ENCODE measurements at places on chromosomes 6 and 20.

- DNase-seq: no peak
These were observed 146.7 kb upstream of the TAB2 start for GRCh38 chr6:149170564-149171452.

DNA sequence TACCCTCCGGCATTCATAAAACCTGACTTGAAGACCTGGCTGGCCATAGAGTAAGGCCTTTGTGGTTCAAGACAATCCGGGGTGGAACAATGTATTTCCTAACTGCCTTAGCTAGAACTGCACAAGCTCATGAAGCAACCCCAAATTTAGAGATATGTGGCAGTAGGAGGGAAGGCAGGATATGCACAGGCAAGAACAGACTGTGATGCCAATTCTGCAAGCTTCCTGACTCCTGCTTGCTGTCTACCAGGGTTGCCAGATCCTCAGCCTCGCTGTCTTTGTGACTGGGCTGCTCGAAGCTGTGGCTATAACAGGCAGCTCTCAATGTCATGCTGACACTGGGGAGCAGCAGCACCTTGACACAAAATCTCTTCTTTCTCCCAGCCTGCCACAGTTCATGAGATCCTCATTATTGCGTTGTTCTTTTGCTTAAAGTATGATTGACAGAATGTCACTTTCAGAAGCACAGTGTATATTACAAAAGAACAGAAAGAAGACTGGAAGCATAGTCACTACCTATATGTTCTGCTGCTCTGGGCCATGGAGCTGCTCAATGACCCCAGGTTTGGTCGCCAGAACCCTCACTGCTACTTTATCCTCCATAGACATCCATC, 18.3 kb upstream of the SHLD1 start:
- no peak for DNase-seq

DNA sequence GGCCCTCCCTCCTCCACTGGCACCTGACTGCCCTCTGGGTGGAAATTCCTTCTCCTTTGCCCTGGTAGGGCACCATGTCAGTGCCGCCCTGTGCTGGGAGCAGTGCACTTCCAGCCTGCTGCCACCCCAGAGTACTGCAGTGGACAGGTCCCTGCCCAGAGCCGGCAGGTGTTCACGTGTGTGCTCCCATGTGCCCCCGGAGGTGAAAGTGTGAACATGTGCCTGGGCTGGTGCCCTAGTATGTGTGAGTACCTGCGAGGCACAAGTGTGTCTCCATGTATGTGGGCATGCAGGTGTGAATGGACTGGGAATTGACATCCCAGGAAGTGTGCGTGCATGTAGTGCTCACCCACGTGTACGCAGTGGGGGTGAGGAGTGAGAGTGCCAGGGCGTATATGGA, 29.4 kb downstream of the SDCBP2 start:
- DNase-seq: no peak

GRCh38 chr6:139584599-139584998, 210.2 kb upstream of the CITED2 start:
- DNase-seq: no peak

DNA sequence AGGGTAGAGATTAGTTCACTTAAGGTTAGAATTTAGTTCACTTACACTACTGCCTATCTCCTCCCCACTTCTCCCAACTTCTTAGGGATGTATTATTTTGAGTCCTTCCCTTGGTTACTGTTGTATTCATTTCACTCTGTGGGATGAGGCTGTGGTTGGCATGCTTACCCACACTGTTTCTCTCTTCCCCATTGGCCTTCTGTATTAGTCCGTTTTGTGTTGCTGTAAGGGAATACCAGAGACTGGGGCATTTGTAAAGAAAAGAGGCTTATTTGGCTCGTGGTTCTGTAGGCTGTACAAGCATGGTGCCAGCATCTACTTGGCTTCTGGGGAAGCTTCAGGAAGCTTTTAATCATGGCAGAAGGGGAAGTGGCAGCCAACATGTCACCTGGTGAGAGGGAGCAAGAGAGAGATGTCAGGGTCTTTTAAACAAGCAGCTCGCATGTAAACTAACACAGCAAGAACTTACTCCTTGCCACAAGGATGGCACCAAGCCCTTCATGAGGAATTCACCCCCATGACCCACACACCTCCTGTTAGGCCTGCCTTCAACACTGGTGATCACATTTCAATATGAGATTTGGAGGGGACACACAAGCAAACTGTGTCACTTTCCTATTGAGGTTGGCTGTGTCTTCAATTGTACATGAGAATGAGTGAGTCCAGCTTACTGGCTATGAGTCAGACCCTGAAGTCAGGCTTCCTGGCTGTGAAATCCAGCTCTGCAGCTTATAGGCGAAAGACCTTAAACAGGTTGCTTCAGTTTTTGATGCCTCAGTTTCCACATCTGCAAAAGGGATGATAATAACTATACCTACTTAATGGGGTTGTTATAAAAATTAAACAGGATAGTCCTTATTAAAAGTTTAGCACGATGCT, 53.3 kb downstream of the SYNDIG1 start:
- no peak for DNase-seq

GRCh38 chr6:31558631-31559500, 11.5 kb downstream of the NFKBIL1 start:
- no peak for DNase-seq

DNA sequence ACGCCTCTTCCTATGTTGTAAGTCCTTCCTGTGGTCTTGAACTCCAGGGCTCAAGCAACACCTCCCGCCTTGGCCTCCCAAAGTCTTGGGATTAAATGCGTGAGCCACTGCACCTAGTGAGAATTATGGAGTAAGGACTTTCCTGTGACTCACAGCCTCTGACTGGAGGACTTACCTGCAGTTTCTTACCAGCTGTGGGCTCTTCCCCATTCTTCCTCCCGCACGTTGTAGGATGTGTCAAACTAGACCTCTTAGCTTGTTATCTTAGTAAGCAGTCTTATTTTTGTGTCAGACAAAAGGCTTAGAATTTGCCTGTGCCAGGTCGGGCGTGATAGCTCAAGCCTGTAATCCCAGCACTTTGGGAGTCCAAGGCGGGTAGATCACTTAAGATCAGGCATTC, 30.9 kb downstream of the BAK1 start:
- DNase-seq: no peak

- DNase-seq: no peak
These were observed 472.2 kb downstream of the UTRN start for GRCh38 chr6:144757299-144757698.

Measured in stimulated activated CD8-positive, alpha-beta memory T cell treated with anti-CD3 and anti-CD28 coated beads, Interleukin-2, amount 100 ng/mL, for 1 hour (primary cell).